Activated naive CD4-positive, alpha-beta T cell treated with Interleukin-2 at 50 U/mL for 16 hours (primary cell): ENCODE measurements at places on chromosomes 1 and 21.
A peak's percentile ranks its signal among the peaks of the same experiment; 100 is the strongest.

GRCh38 chr1:89757532-89757931, 63.3 kb upstream of the LRRC8D start:
- DNase-seq, result peak; percentile 36

GRCh38 chr1:233333086-233333485, 5.6 kb downstream of the MAP3K21 start:
- no peak for DNase-seq

GRCh38 chr1:108595507-108595906, 35.6 kb downstream of the EEIG2 start:
- no peak for DNase-seq

GRCh38 chr1:242670019-242670418, 145.5 kb upstream of the PLD5 start:
- DNase-seq, result no peak

- no peak for DNase-seq
Measured at GRCh38 chr1:35894183-35894582, 11.2 kb downstream of the AGO1 start.

DNA sequence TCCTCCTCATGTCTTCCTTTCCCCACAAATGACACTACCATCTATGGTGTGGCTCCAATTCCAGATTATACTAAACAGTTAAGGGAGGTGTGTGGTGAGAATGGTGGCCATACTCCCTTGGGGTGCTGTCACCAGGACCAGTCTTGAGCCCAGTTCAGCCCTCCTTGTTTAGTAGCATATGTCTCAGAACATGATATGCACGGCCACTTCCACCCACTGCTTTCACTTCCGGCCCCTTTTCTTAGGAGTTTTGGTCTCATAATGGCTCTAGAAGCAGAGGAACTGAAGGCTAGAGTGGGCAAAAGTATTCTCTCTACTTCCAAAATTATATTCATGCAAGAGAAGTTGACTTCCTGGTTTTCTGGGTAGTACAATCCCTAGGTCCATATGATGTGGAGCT, 45.3 kb upstream of the CACNA1E start:
- no peak for DNase-seq

GRCh38 chr1:111582016-111582415, 37.6 kb upstream of the RAP1A start:
- no peak for DNase-seq

DNA sequence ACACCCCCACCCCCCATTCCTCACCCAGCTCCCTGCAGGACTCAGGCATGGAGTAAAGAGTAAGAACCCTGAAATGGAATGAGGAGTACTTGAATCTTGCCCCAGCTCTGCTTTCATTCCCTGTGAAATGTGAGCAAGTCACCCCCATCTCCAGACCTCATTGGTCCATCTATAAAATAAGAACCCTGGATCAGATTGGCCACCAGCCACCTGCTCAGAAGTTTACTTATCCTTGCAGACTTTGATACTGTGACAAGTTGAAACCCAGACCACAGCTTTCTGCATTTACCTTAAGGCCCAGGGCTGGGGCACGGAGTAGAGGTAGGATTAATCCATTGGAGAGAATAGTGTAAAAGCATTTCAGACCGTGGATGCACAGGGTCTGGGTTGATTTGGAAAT, 2.2 kb downstream of the KISS1 start:
- DNase-seq, result no peak

DNA sequence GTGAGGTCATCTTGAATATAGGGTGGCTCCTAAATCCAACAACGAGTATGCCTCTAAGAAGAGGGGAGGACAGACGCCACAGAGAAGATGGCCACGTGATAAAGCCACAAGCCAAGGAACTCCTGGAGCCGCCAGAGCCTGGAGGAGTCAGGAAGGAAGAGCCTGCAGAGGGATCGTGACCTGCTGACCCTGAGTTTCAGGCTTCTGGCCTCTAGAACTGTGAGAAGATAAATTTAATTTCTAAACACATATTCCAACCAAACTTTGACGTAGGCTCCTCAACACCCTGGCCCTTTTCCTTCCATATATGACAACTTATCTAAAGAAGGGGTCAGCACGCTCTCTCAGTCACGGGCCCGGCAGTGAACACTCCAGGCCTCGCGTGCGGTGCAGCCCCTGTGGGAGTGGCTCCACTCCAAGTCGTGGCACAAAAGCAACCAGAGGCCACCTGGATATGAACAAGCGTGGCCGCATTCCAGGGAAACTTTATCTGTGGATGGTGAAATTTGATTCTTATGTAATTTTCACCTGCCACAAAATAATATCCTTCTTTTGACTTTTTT, 138.6 kb upstream of the AJAP1 start:
- DNase-seq, result no peak

- DNase-seq, result no peak
Measured at GRCh38 chr1:25658791-25659431, 42.3 kb downstream of the MAN1C1 start.

DNA sequence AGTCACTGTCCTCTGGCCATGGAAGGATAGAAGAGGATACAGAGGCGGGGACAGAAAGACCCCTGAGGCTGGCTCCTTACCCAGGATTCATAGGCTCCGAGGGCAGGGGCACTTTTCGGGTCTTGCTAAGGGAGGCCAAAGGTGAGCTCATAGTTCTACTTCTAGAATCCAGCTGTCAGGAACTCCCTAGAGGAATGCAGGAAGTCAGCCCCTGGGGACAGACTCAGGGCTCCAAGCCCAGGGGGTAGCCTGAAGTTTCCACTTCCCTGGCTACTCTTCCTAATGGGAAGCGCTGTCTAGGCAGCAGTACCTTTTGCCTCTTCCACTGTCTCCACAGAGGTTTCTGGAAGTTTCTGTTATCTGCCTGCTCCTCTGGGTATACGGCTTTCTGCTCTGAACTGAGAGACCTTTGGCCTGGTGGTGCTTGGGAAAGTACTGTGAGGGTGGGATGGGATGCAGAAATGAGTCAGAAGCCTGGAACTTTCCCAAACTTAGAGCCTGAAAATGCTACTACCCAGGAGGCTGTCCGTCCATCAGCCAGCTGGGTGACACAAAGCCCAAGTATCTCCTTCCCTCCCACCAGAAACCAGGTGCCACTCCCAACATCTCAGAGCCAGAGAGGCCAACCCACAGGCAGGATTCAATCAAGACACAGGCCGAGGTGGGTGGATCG, 3.6 kb downstream of the UBXN11 start:
- no peak for DNase-seq

DNA sequence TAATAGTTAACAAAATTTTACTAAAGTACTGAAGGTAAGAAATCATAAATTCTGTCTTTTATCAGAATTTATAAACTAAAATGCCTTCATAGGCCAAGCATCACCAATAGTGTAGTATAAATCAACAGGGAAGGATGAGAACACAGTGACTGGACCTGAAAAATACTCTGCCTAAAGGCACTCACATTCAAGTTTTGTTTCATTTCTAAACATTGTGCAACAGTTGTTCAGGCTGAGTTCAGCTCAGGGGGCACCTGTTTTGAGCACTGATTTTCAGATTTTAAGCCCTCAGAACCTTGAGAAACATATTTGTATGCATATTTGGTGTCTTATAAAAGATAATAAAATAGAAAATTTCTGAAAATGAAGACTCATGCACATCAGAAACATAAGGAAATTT, 12.4 kb downstream of the ACBD6 start:
- no peak for DNase-seq

- no peak for DNase-seq
Measured at GRCh38 chr1:57839067-57839466, 415.2 kb upstream of the DAB1 start.

GRCh38 chr1:109322974-109323373, 16.2 kb upstream of the MYBPHL start:
- no peak for DNase-seq

- no peak for DNase-seq
Measured at GRCh38 chr21:45644041-45644906, 749 bp downstream of the PCBP3 start.

DNA sequence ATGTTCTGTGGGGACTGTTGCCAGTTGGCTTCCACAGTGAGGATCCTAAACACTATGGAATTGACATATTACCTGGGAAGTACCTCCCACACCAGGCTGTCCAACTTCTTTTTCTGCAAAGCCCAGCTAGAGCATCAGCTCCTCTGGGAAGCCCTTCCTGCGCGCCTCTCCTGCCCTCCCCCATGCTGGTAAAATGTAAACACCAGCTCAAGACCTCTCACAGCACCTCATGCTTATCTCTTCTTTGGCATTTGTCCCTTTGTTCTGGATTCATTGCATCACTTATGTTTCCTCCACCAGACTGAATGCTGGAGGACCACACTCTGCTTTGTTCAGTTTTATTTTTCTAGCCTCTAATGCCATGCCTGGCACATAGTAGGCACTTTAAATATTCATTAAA, 172.1 kb downstream of the HHAT start:
- DNase-seq, result no peak
